ENCODE measurements at places on chromosomes 12 and 14.

DNA sequence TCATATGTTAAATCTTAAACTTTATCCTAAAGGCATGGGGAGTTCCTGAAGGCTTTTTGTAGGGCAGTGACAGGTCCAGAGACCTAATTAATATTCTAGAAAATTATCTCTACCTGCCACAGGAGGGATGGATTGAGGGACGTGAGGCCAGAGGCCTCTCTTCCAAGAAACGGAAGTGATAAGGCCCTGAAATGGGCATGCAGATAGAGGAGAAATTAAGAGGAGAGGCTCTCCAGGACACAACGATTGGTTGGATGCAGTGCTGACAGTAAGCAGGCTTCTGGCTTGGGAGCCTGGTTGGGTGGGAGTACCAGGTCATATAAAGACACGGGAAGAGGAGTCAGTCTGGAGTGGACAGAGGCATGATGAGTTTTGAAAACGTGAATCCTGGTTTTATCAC lies 3.1 kb upstream of the BORCS5 start:
- DNase-seq = no peak

- peak; percentile 63 for DNase-seq
Measured at GRCh38 chr12:6765634-6766581, at the start of gene PTMS. PTMS (plus strand) TSS chr12:6766363; CDS start chr12:6766706, 343 bp downstream.

DNA sequence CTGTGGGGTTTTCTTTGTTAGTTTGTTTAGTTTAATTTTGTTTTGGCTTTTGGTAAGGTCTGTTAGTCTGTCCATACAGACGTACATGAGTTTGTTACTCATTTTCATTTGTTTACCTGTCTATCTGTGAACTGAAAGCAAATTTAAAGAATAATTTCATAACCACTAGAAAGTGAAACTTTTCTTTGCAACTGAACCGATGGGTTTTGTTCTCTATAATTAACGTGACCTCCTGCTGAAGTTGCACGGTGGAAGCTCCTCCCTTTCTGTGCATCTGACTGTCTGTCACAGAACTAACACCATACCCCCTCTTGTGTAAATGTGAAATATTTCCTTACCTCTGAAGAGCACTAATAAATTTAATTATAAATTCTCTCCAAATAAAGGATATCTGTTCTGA lies 595.5 kb downstream of the GALC start:
- no peak for DNase-seq

- DNase-seq = no peak
Measured at GRCh38 chr12:20248646-20249045, 119.7 kb upstream of the PDE3A start.

DNA sequence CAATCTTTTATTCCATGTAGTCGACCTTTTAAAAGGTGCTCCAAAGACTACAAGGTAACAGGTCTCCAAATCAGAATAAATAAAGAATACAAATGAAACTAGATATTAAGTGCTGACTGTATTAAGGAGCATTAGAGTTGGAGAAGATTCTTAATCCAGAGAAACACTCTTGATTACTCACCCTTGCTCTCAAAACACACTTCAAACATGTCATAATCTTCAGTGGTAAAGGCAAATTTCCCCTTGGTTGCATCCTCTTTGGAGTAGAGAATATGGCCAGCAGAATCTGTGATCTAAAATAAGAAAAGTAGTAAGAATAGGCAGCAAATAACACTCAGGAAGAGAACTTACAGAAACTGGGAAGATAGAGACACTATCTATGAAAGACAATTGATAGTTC lies 24.6 kb downstream of the TMED10 start:
- DNase-seq = no peak

DNA sequence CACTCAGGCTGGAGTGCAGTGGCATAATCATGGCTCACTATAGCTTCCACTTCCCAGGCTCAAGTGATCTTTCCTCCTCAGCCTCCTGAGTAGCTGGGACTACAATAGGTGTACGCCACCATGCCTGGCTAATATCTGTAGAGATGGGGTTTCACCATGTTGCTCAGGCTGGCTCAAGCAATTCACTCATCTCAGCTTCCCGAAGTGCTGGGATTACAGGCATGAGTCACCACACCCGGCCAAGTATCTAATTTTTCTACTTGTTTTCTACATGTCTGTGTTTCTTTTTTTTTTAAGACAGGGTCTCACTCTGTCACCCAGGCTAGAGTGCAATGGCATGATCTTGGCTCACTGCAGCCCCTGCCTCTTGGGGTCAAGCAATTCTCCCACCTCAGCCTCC lies 119.7 kb upstream of the MED13L start:
- DNase-seq = no peak

- DNase-seq = no peak
Measured at GRCh38 chr12:79983986-79984620, 49.2 kb upstream of the PPP1R12A start.

DNA sequence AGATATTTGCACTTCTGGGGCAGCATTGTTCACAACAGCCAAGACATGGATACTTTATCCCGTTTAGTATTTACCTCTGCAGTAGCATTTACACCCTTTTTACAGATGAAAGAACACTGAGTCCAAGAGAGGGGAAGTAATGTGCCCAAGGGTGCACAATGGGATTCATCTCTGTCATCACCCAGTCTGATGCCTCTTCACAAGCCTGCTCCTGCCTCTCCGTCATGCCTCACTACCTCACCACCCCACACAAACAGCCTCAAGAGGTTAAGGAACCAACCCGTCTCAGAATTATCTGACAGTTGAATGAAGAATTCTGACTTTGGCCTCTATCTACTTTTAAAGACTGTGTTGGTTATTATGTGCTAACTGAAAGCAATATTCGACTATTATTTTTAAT lies 368.4 kb downstream of the ATP23 start:
- no peak for DNase-seq

- peak; percentile 36 for DNase-seq
Measured at GRCh38 chr12:46675736-46676135, 150.1 kb downstream of the SLC38A4 start.

GRCh38 chr14:94018308-94018707 lies 7.8 kb upstream of the OTUB2 start:
- no peak for DNase-seq

DNA sequence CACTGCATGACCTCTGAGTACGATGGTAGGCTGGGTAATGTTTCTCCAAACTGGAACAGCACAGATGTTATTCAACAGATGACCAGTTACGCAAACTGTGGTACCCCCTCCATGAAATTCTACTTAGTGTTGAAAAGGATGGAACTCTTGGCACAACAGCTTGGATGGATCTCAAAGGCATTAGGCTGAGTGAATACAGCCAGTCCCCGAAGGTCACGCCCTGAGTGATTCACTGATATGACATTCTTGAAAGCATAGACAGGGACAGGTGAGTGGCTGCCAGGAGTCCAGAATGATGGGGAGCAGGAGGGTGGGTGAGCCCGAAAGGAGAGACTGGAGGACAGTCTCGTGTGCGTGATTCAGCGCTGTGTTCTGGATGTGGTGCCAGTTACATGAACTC lies 187.5 kb upstream of the TMEM132C start:
- no peak for DNase-seq

DNA sequence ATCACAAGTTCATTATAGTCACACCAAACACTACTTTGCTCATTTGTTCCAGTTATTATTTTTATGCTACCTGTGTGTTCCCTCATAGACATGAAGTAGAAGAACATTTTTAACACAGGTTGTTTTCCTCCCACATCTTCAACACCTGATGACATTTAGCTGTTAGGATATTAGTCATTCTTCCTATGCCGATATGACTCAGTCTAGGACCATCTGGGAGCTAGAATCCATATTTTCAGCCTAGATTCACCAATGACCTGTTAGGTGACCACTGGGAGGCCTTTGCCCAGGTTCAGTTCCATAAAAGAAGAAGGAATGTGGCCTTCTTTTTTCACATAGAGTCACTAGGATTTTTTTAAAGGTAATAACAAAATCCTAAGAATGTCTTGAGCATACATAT lies 222.8 kb downstream of the C12orf42 start:
- DNase-seq = no peak

GRCh38 chr14:42130815-42131214 lies 524.1 kb downstream of the LRFN5 start:
- DNase-seq = no peak

GRCh38 chr12:51921017-51921725 lies 13.9 kb downstream of the ACVRL1 start:
- DNase-seq = no peak

DNA sequence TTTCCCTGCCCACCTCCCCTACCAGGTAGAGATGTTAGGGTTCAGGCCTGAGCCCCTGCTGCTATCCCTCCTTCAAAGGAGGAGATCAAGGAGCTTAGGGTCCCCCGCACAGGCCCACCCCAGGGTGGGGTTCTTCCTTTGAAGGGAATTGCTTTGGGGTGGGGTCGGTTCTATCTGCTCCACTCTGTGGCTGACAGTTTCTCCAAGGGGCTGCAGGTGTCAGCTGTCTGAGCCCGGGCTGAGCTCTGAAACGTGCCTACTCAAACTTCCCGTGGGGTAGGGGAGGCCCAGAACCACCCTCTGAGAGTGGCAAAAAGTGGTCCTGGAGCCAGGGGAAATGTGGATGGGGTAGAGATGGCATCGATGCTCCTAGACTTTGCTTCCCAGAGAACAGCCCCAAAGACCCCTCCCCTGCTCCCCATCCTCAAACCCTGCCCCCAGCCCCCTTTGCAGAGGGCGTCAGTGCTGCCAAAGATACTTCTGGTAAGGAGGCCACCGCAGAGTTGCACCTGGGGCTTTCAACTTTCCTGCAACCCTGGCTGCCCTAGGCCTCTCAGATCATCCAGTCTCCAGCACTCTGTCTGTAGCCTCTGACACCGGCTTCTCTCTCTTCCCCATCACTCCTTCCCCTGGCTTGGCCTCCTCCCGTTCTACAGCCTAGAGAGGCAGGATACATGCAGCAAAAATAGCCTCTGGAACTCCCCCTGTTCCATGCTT lies 6.3 kb upstream of the CD4 start:
- DNase-seq = no peak

DNA sequence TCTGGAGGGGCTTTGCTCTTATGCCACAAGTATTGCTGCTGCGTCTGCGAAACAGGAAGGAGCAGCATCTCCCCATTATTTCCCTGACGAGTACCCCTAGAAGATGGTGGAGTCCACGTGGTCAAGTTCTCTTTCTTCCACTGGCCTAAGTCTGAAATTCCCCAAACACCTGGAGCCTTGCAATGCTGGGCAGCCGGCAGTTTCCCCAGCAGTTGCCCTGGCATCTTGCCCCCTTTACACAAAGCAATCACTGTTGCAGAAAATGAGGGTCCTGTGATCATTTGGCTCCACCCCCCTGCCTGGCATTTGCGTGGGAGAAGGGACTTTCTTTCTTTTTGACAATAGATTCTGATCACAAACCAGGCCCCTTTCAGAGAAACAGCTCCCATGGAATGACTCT lies 56.9 kb downstream of the FOS start:
- DNase-seq = no peak

GRCh38 chr12:188910-189621 lies 24.9 kb downstream of the SLC6A12 start:
- DNase-seq = no peak

GRCh38 chr14:30291216-30291615 lies 267.7 kb upstream of the G2E3 start:
- no peak for DNase-seq

DNA sequence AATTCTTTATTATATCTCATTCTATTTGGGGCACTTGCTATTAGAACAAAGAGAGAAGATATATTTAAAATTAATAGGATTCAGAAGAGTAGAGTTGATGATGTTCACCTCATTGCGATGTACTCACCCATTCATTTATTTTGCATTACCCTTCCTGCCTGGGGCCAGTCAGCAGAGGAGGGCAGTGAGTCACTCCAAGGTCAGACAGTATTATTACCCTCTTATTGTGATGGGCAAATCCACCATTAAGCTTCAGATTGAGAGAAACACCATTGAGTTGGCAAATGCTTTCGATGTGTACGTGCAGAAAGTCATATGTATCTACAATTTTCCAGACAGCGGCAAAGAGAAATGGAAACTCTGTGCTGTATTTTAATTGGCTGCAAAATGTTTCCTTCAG lies 134.2 kb downstream of the BICD1 start:
- no peak for DNase-seq

GRCh38 chr12:88501972-88502938 lies 78.0 kb downstream of the KITLG start:
- DNase-seq = no peak

DNA sequence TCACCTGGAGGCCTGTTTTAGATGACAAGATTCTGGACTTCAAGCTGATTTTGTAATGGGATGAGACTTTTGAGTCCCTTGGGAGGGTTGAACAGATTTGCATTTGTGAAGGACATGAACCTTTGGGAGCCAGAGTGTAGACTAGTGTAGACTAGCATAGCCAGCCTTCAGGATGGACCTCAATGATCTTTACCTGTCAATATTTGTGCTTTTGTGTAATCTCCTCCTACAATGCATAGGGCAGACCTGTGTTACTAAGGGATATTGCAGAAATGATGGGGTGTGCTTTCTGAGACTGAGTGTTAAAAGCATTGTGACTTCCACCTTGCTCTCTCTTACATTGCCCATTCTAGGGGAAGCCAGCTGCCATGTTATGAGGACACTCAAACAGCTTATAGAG lies 9.9 kb upstream of the LRP10 start:
- DNase-seq = no peak

DNA sequence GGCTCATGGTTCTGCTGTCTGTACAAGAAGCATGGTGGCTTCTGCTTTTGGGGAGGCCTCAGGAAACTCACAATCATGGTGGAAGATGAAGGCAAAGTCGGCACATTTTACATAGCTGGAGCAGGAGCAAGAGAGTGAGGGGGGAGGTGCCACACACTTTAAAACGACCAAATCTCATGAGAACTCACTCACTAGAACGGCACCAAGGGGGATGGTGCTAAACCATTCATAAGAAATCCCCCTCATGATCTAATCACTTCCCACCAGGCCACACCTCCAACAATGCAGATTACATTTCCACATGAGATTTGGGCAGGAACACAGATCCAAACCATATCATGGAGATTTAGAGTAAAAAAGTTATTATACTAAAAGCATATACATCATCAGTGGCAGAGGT lies 13.6 kb upstream of the LEMD3 start:
- no peak for DNase-seq

DNA sequence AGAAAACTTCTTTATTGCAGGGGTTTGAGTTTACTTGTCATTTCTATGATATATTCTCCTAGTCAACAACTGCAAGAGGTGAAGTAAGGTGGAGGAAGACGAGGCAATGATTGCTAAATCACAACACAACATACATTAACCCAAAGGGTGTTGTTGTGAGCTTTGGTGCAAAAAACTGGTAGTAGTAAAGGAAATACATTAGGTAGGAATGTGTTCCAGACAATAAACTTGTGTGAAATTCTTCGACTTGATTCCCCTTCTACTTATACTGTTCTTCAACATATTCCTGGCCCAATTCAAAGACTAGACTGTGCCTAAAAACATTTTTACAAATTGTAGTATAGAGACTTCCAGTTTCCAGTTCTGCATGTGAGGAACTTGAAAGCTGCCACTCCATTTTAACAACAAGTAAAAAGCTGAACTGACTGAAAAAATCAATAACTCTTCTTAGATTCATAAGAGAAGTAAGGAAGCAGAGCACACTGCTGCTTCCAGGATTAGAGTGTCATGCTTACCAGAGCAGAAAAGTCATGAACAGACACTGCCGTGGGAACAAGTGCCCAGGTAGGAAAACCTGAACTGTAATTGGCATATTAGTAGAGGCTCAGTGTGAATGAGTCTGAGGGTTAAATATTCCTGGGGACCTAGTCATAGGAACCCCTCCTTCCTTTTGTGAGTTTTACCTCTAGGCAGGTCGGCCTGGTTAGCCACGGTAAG lies 22.2 kb downstream of the COX8C start:
- no peak for DNase-seq
